Inflammatory macrophage treated with lipopolysaccharide for 4 hours (primary cell): ENCODE measurements at places on chromosomes 7 and 10.
A peak's percentile ranks its signal among the peaks of the same experiment; 100 is the strongest.

DNA sequence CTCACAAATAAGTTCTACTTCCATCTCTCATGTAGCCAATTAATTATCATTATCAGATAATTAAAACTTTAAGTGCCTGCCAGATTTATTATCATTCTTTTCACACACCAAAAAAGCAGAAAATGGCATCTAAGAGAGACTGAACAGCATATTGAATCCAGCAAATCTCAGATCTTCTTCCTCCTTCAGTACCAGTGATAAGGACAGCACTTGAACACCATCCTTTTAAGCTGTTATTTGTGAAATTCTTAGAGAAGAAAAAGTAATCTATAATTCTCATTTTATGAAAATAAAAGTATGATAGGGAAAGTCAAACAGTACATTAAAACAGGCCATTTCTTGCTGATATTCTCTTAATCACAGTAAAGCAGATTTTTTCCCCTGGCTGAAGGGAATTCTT is 104.5 kb downstream of the ELAPOR2 start:
- DNase-seq = no peak

GRCh38 chr10:131396121-131397050 is 84.9 kb upstream of the TCERG1L start:
- DNase-seq = no peak

- DNase-seq = no peak
These were observed 45.6 kb upstream of the PIP4K2A start for GRCh38 chr10:22760025-22760424.

DNA sequence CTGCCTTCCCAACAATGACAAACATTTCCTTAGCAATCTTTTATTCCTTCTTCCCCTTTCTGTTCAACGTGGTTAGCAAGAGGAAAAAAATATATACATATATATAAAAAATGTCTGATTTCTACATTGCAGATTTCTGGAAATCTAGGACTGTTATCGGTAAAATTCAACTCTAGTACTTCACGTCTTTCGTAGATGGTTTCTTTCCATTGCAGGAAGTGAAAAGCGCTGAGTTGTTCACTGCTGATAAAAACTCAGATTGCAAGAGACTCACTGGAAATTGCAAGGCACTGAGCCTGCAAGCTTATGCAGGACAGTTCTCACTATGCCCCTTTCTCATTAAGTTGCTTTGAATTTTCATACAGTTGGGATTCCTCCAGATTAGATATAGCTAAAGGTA is 23.9 kb downstream of the KIN start:
- peak; percentile 48 for DNase-seq

- DNase-seq = no peak
These were observed 115.5 kb upstream of the GALNT17 start for GRCh38 chr7:71016401-71016800.

DNA sequence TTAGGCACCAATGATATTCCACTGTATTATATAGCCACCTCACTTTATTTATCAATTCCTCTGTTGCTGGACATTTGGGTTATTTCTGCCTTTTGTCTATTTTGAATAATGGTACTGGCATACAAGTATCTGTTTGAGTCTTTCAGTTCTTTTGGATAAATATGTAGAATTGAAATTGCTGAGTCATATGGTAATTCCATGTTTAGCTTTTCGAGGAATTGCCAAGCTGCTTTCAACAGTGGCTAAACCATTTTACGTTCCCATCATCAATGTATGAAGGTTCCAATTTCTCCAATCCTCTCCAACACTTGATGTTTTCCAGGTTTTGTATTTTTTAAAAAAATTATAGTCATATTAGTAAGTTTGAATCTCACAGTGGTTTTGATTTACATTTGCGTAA is 42.3 kb downstream of the JMJD1C start:
- DNase-seq = no peak

DNA sequence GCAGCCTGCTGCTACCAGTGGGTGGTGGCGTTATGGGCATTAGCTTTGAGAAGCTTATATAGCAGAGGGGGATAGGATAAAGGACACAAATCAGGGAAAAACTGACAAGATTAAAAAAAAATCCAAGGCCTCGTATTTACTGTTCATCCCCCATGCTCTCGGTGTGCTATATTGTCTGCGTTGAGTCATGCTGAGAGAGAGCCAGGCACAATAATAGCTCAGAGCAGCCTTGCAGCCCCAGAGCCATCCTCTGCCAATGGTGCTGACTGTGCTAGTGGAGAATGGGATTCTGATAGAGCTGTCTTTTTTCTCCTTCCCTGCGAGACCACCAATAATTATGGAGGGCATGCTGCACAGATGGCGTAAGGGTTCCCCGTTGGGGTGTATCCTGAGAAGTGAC is 51.7 kb upstream of the FZD1 start:
- DNase-seq = no peak

GRCh38 chr7:99624484-99624883 is 7.7 kb downstream of the ZSCAN25 start:
- no peak for DNase-seq

DNA sequence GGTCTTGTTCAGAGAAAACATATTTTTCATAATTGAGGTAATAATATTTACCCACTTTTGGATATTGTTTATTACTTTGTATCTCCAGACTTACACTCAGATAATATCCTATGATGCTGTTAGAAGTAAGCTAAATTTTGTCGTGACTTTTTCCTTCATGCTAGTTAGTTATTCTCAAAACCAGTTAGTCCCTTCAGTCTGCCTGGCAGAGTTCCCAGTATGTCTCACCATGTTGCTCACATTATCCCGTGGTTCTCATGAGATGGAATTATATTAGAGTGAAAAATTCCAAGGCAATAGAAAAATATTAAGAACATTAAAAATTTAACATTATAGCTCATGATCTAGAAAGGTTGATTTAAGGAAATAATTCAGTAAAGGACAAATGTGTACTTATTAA is 81.5 kb upstream of the SMIM30 start:
- no peak for DNase-seq

DNA sequence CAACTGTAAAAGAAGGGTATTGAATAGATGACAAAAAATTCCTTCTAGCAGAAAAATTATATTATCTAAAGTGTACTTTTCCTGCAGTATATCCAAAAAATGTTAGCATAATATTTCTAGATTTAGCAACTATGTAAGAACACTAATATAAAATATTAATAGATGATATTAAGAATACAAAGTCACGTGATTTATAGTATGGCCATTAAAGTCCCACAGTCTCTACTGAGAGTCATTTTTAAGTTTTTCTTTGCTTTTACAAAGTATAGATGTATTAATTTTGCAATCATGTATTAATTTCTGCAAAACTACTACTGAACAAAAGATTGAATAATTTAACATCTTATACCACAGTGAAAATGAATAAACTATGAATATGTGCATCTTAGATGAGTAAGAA is 94.9 kb downstream of the ZWINT start:
- no peak for DNase-seq

- peak; percentile 59 for DNase-seq
These were observed 127.8 kb upstream of the ZNF746 start for GRCh38 chr7:149625340-149625946.

GRCh38 chr10:69863580-69863979 is 61.9 kb downstream of the COL13A1 start:
- no peak for DNase-seq

- no peak for DNase-seq
These were observed 52.8 kb downstream of the WIPF3 start for GRCh38 chr7:29859104-29859503.

- no peak for DNase-seq
These were observed 15.5 kb downstream of the ACBD5 start for GRCh38 chr10:27225011-27225590.

GRCh38 chr7:108650467-108650866 is 80.8 kb downstream of the DNAJB9 start:
- no peak for DNase-seq

GRCh38 chr7:54906963-54907362 is 111.9 kb upstream of the EGFR start:
- no peak for DNase-seq

DNA sequence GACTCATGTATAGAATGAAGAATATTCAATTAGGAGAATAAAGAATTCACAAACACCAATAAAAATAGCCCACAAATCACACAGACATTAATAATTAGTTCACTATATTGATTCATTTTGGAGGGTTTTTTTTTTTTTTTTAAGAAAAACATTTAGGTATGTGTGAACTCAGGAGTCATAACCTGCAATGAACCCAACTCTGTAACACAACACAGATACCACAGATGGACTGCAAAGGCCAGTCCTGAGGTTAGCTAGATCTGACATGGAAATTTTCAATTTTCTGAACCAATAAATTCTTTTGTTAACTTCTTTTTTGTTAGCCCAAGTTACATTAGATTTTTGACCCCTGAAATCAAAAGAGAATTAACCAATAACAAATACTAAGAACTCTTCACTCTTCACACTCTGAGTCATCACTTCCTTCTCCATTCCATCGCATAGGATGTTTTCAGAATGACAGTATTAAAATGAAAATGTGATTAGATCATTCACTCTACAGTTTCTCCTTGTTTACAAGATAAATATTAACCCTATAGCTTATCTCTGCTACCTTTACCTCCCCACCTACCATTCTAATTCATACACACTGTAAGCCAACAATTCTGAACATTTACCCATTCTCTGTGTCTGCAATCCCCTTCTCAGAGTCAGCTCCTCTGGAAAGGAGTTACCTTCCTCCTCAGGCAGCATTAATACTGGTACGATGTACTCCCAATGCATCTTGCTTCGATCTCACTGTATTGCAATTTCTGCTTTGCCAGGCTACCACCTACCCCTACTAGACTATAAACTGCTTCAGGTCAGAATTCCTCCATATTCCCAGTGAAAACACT is 141.5 kb downstream of the LRRN3 start:
- DNase-seq = peak; percentile 79

GRCh38 chr10:58894929-58895328 is 281.5 kb upstream of the PHYHIPL start:
- no peak for DNase-seq

- DNase-seq = no peak
These were observed 2.9 kb downstream of the LRRTM3 start for GRCh38 chr10:66928776-66929175.

DNA sequence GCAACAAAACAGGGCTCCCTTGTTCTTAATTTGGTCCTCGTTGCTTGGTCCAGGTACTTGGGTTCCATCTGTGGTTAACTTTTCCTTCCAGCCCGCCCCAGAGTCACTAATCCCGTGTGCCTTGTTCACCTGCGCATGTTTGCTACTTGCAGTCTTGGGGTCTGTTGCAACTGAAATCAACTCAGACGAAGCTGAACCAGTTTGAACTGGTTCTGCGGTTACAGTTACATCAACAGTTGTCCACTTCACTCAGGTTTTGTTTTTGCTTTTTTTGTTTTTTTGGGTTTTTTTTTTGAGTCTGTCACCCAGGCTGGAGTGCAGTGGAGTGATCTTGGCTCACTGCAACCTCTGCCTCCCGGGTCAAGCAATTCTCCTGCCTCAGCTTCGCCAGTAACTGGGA is 34.7 kb downstream of the TRRAP start:
- DNase-seq = no peak

DNA sequence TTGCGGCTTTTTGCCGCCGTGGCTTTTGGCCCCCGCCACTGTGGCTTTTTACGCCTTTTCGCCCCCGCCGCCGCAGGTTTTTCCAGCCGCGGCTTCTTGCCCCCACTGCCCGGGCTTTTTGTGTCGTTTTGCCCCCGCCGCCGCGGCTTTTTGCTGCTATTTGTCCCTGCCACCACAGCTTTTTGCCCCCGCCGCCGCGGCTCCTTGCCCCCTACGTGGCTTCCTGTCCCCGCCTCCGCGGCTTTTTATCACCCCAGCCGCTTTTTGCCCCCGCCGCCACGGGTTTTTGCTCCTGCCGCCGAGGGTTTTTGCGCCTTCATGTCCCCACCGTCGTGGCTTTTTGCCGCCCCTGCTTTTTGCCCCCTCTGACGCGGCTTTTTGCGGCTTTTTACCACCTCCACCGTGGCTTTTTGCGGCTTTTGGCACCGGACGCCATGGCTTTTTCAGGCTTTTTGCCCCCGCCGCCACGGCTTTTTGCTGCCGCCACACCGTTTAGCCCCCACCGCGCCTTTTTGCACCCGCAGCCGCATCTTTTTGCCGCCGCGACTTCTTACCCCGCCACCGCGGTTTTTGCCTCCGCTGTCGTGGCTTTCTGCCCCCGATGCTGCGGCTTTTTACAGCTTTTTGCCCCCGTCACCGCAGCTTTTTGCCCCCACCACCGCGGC is 637.0 kb downstream of the ZNF716 start:
- no peak for DNase-seq

DNA sequence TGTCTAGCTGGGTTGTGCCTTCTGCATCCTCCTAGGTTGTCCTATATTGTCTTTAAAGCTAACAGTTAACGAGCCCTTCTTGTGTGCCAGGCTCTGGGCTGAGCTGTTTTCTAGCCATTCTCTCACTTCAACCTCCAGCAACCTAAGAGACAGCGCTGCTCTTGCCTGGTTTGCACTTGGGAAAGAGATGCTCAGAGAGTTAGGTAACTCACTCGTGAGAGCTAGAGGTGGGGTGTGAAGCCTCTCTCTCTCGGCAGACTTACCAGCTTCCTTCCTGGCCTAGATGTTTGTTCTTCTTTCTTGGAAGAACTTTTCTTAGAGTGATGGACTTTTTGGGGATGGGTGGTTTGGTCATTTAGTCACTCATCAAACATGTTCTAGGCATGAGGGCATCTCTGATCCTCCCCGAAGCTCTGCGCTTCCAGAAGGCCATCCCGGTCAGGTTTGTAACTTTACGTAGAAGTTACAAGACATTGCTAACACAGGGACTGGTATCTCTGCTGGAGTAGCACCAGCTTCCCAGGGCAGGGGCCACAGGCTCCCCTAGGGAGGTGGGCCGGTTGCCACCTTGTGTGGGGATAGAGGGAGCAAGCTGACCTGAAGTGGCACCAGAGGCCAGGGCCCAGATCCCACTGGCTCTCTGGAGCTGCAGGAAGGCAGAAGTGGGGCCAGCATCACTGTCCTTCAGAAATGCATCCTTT is 14.3 kb downstream of the TSPAN15 start:
- DNase-seq = no peak

DNA sequence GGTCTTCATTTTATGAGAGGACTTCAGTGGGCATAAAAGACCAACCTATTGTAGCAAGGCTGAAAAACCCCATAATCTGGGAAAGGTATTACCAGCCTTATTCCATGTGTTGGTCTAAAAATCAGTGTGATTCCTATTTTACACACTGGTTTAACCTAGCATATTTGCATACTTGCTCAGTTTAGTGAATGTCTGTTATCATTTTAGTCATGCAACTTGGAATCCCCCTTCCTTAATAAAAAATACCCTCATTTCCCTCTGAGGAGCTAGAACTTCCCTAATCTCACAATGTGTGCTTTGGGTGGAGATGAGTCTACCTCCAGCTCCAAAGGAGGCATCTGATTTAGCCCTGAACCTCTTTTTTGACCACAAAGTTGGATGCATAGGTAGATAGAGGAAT is 312.8 kb upstream of the SORCS1 start:
- DNase-seq = peak; percentile 10

GRCh38 chr7:36567699-36568451 is 156.4 kb downstream of the AOAH start:
- DNase-seq = no peak

DNA sequence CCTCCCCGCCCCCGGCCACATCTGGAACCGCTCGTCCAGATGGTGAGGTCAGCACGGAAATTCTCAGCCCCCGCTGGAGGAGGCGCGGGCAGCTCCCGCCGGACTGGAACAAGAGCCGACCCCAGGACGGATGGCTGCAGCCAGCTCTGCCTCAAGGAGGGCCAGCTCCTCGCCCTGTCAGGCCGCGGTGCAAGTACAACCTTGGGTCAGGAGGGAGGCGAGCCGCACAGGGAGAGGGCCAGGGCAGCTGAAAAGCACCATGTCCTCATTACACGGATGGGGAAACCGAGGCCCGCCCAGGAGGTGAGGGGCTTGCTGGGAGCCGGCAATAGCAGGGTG is 3.8 kb upstream of the GRIFIN start:
- DNase-seq = no peak

GRCh38 chr10:121243609-121244241 is 354.5 kb downstream of the FGFR2 start:
- DNase-seq = no peak

- DNase-seq = no peak
These were observed 85.9 kb downstream of the UBE3C start for GRCh38 chr7:157224627-157225026.
